AG04449 (cell line): ENCODE measurements at places on chromosomes 6 and 20.

DNA sequence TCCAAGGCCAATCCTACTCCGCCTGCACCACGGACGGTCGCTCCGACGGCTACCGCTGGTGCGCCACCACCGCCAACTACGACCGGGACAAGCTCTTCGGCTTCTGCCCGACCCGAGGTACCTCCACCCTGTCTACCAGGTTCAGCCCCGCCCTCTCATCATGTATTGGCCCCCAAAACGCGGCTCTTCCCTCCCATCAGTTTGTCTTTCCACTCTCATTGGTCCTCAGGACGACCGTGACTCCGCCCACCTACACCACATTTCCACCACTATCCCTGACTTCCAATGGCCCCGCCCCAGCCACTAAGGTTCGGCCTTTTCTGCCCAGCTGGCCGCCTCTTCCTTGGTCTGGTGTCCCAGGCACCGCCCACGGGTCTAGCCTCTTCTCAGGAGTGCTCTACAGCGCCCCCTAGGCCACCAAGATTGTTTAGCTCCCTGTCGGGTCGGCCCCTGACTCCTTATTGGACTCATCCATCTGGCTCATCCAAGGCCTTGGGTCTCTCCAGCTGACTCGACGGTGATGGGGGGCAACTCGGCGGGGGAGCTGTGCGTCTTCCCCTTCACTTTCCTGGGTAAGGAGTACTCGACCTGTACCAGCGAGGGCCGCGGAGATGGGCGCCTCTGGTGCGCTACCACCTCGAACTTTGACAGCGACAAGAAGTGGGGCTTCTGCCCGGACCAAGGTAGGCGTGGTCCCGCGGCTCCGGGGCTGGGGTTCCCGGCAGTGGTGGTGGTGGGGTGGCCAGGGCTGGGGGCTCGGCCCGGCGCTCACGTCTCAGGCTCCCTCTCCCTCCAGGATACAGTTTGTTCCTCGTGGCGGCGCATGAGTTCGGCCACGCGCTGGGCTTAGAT, 3.1 kb downstream of the MMP9 start:
- no peak for DNase-seq

- no peak for DNase-seq
These were observed 199.6 kb downstream of the GMPR start for GRCh38 chr6:16437984-16438383.

DNA sequence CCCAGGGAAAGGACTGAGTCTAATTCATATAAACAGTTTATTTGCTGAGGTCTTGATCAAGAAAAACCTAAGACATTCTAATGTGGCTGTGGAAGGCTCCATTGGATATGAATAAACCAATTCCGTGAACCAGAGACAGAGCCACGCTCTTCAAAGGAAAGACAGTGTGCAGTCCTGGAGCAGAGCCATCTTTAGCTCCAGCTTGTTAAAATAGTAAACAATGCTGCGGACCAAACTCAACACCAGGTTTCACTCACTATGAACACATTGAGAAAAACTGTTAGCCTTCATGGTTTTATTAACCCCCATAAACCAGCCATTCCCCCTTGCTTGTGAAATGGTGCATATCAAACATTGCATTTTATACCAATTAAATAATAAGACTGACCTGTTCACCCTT, 61.9 kb downstream of the COL9A1 start:
- no peak for DNase-seq

DNA sequence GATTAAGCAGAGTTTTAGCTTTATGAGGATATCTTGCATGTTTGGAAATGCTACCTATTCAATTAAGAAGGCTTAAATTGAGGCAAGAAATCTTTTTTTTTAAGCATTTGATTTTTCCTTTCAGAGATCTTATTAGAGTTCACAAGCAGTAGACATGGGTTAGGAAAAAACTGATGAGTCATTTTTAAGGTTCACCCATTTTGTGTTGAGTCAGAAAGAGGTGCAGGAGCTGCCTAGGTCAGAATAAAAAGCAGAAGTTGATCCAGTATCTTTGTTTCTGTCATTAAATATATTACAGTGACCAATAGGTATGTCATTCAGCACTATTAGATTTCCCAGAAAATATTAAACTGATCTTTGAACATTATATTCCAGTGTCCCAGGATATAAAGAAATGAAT, 306.8 kb downstream of the LMBRD1 start:
- DNase-seq, result no peak

- no peak for DNase-seq
These were observed 26.4 kb downstream of the ARMC2 start for GRCh38 chr6:108874470-108875160.

DNA sequence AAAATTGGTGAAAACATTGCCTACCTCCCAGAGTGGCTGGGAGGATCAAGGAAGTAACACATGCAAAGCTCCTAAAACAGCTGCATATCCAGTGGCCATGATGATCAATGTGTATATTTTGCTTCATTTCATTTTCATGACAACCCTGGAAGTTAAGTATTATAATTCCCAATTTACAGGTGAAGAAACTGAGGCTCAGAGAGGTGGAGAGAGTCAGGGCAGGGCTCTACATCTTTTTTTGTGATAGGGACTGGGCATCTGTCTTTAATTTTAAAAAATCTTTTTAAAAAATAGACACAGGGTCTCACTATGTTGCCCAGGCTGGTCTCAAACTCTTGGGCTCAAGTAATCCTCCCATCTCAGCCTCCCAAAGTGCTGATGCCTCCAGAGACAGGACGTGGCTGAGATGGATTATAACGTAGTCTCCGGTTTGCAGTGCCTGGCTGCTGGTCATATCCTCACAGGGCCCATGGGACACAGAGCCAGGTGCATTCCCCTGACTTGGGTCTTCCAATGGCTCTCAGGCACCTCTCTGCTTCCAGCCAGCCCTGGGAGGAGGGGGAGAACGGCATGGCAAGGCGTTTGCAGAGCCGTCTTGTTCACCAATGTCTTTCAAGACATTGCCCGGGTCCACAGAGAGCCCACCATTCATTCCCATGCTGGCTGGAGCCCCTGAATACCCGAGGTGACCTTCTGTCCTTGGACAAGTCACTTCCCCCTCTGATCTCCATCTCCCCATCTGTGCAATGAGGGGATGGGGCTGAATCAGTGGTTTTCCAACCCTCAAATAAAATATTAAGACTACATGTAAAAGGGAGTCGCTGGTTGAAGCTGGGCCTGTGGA, 38.3 kb downstream of the HNF4A start:
- DNase-seq, result no peak

DNA sequence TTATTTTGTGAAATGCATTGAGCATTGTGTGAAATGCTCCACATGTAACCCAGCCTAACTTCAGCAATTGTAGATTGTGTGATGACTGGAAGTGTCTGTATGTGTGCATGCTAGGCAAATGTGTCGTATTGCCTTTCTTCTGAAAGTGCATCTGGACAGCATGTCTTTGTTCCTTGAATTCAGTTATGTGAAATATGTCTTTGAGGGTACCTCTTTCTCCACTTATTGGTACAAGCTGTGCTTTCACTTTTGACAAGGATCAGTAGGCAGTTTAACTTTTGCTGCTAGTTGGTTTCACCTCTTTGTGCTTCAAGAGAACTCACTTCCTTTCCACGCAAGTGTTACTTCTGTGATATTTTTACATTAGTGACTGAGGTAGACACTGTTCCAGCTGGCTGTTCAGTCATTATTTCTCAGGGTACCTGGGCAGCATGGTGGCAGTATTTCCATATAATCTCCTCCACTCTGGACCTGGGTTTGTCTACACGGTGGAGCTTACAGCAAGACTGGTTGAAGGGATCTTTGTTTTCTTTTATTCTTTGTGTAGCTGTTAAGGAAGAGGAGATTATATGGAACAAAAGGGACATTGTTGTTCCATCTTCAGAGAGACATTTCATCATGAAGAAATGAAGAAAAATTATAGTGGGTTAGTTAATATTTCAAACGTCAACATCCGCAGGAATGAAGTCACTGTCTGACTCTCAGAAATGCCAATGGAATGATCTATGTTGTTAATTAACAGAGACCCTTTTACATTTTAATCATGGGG, 175.4 kb downstream of the UTRN start:
- no peak for DNase-seq

GRCh38 chr6:155995281-155995680, 539.6 kb upstream of the NOX3 start:
- DNase-seq, result no peak

GRCh38 chr6:108156180-108156937, 9.5 kb upstream of the NR2E1 start:
- no peak for DNase-seq

DNA sequence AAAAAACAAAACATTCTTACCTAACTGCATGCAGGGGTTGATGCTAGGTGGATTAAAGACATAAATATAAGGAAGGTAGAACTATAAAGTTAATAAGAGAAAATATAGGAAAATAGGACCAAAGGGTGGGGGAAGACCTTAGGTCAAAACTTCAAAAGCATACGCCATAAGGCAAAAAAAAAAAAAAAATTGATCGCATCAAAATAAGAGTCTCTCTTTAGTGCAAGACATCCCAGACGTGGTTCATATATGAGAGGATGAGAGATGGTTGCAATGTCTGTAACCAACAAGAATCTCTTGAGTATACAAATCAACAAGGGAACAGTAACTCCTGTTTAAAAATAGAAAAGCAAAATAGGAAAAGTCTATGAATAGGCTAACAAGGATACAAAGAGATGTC, 8.5 kb downstream of the BAG2 start:
- no peak for DNase-seq

DNA sequence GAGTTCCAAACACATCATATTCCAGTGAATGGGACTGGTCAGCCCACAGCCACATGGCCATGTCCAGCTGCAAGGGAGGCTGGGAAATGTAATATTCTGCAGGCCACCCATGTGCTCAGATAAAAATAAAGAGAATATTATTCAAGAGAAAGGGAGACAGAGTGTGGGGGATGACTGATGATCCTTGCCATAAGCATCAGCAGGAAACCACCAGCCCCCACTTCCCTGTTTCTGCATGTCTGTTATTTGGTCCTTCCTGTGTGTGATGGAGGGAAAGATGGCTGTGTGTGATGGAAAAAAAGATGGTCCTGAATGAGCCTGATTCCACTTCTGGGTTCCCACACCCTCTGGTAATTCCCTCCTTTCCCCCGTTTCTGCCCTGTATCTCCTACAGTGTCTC, 13.1 kb upstream of the RSPO4 start:
- DNase-seq, result no peak

GRCh38 chr20:37615340-37616109, 78.3 kb upstream of the CTNNBL1 start:
- DNase-seq, result no peak

DNA sequence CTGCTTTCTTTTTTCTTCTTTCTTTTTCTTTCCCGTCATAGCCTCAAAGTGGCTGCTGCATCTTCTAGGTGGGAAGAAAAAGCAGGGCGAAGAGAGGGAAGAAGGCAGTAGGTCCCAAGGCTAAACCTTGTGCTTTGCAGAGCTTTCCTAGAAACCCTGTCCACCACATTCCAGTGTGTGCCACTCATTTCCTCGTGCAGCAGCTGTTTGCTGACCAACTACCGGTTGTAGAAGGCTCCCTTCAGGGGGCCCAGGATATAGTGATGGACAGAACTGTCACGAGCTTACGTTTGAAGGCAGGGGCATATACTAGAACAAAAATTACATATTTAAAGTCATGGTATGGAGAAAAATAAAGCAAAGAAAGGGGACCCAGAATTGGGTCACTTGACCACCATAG, 103.0 kb downstream of the SASH1 start:
- no peak for DNase-seq

DNA sequence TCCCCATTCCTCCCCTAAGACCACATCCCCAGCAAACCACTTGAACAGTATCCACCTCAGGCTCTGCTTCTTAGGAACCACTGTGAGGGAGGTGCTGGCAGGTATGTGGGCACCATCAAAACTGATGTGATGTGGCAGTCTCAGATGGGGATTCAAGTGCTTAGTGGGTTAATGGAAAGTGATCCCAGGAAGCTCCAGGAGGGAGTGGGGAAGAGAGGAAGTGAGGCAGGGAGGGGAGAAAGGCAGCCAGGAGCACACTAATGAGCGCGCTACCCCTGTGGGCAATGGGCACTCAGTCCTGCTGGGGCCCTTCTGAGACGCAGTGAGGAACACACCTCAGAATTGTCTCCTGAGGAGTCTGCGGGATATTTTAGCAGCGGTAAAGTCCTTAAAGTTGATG, 263.1 kb upstream of the MOCS1 start:
- DNase-seq, result no peak

DNA sequence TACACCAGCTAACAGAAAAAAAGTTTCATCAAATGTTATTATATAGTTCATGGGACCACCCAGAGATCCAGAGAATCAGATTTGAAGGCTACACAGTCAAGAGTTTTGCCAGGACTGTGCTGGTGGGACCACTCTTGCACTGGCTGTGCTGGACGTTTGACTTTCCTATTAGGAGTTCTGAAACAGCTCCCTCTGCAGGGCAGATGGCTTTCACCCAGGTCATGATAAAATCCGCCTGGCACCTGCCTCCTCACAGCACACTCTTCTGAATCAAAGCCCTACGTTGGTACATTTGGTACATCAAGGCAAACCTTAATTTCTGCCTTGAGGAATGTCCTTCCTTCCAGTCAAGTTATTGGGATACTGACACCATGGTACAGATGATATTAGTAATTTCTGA, 302.1 kb downstream of the ZNF217 start:
- DNase-seq, result no peak

DNA sequence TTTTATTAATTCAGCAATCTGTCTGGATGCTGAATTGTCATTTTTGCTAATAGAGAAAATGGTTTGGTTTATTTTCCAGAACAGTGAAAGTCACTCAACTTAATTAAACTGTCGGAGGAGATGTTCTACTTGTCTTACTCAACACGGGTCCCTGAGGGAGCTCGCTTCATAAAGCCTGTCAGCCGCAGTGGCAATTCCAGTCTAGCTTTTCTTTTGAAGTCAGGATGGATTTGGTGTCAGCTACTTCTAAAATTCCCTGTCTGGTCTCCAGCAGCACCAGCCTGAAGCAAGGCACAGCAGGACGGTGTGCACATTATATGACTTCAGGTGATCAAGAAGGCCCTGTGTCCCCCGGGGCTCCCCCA, 261.5 kb downstream of the SLC24A3 start:
- no peak for DNase-seq

GRCh38 chr6:163513003-163513402, 98.5 kb downstream of the QKI start:
- no peak for DNase-seq

DNA sequence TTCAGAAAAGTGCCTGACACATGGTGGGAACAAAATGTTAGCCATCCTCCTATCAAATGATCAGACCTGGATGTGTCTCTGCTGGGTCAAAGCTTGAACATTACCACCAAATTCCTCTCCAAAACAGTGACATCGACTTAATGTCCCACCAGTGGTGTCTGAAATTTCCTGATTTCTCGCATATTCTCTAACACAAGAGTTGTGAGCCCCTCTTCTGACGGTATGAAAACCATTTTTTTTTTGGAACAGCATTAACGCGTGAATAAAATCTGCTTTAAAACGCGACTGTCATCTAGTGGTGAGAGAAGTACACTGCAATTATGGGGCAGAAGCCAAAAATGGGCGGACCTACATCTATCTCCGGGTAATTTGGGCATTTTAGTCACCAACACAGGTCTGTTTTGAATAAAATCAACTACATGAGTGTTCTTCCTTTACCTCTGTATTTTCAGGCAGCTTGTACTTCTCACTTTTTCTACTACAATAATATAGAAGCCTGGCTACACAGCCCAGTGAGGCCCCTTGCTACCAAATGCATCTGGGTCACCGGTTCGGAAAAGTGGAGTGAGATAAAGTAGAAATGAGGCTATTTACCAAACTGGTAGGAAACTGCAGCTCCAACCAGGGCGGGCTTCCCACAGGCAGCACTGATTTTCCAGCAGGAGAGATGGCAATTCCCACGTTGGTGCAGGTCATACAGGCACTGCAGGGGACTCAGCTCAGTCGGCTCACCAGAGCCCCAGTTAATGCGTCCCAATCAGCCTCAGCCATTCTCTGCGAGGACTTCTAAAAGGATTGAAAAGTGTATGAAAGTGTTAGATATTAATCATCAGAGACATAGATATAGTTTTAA, 27.4 kb downstream of the MGME1 start:
- DNase-seq, result no peak
